Skin of body (tissue), 3 donors: ENCODE measurements at places on chromosomes 12 and 14.

DNA sequence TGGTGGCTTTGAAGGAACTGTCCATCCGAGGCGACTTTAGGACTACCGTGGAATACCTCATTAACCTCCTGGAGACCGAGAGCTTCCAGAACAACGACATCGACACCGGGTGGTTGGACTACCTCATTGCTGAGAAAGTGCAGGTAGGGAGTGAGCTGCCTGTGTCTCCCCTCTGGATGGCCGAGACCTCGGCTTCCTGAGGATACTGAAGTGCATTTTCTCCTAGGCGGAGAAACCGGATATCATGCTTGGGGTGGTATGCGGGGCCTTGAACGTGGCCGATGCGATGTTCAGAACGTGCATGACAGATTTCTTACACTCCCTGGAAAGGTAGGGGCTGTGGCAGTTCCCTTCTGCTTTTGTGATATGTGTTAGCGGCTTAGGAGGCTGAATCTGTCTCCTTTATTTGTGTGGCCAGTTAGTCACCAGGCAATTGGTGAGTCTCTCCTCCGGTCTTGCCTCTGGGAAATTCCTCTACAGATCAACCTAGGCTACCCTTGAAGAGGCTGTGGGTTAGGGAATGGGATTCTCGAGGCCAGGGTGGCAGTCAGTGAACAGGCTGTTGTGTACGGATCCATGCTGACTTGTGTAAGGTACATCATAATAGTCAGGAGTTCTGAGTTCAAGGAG lies 75.3 kb downstream of the ACACB start:
- DNase-seq: no peak

- DNase-seq: no peak
Measured at GRCh38 chr12:47650469-47650868, 55.4 kb downstream of the RPAP3 start.

DNA sequence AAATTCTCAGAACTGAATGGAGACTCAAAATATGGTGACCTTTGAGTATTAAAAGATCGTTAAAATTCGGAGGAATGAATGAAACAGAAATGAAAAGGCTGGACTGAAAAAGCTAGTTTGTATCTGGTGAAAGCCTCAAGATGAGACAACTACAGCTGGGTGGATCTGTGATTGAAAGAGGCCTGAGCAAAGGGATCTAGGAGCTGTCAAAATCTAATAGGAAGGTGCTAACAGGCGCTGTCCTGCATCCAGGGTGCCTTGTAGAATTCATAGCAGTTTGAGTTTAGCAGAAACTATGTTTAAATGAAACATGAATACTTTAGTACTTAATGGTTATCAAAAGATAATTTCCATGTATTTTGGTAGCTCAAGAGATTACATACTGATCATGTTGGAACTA lies 2.3 kb downstream of the YY1 start:
- no peak for DNase-seq

DNA sequence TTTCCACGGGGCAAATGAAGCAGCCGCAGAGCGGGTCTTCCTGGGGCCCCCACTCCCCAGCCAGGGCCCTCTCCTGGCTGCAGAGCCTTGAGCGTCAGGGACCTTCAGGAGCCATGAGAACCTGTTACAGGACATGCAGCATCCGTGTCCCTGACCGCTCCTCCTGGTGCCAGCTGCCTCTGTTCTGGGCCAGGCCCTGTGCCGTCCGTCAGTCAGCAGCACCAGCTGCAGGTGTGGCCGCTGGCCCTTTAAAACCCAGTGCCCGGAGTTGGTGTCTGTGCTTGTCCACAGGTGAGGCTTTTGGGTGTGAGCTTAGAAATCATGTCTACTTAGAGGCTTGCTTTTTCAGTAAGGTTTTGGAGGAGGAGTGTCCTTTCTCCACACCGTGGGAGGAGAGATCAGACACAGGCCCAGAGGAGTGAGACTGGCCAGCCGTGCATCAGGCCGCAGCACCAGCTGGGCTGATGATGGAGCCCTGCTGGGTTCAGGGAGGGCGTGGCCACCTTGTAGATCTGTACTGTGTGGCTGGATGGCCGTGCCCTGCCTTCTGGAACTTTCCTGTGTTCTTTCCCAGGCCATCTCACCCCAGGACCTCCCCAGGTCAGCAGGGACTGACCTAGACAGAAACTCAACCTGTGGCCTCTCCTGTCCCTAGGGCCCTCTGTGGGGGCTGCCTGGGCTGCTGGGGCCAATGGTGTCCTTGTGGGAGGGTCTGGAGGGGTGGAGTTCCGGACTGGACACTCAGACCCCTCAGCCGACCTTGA lies 27.1 kb downstream of the AACS start:
- DNase-seq: no peak

GRCh38 chr12:109435428-109436187 lies 41.5 kb downstream of the KCTD10 start:
- no peak for DNase-seq

- DNase-seq: no peak
Measured at GRCh38 chr12:110316861-110317260, 35.8 kb downstream of the ATP2A2 start.
